ENCODE measurements at places on chromosomes 3 and 15. TPM values are rescaled to one million over a fixed set of nuclear protein-coding genes. Genes with fewer than 3 reads are reported as not detected.

The BFSP2 gene
- polyA plus RNA-seq: 1.0 TPM

The SPTSSB gene
- 0.88 TPM for polyA plus RNA-seq

The GCNT3 gene
- polyA plus RNA-seq: not detected

The CELSR3 gene
- polyA plus RNA-seq: 23.1 TPM

The ANKUB1 gene
- polyA plus RNA-seq: not detected

The GNAT1 gene
- 0.59 TPM for polyA plus RNA-seq

The ERC2 gene
- polyA plus RNA-seq: 4.3 TPM

The PTPN9 gene
- polyA plus RNA-seq: 23.4 TPM

The SLC35G2 gene
- 12.8 TPM for polyA plus RNA-seq

The C3orf70 gene
- 3.5 TPM for polyA plus RNA-seq

The CHST2 gene
- 5.2 TPM for polyA plus RNA-seq

The ZNF662 gene
- 1.4 TPM for polyA plus RNA-seq

The SOX2 gene
- 120 TPM for polyA plus RNA-seq

The SAMMSON gene
- not detected for polyA plus RNA-seq

The STAB1 gene
- 10.7 TPM for polyA plus RNA-seq

The SHC4 gene
- 0.78 TPM for polyA plus RNA-seq

The TMCO5A gene
- not detected for polyA plus RNA-seq

The SEMA3B gene
- 60.5 TPM for polyA plus RNA-seq

The TRIM71 gene
- polyA plus RNA-seq: 0.10 TPM

The ITIH3 gene
- polyA plus RNA-seq: 0.54 TPM

The TARS3 gene
- 10.0 TPM for polyA plus RNA-seq

The NOX5 gene
- not detected for polyA plus RNA-seq
